ENCODE measurements at places on chromosomes 5 and 9.
A peak's percentile ranks its signal among the peaks of the same experiment; 100 is the strongest.

- no peak for DNase-seq
Measured at GRCh38 chr5:72007336-72008111, 99.8 kb upstream of the MAP1B start.

GRCh38 chr5:104456122-104456521 lies 893.5 kb upstream of the NUDT12 start:
- no peak for DNase-seq

DNA sequence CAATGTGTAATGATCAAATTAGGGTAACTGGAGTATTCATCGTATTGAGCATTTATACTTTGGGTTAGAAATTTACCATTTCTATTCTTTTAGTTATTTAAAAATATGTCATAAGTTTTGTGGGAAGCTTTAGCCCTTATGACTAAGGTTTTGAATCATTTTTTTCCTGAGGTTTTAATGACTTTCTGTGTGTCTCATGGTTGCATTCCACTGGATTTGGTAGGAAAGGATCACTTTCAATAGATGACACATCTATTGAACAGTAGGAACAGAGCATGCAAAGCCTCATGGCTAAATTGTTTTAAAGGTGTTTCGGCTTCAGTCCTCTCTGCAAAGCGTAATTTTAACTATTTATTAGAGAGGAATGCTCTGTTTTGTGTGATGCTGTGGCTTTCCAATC lies 512.4 kb upstream of the CHD1 start:
- no peak for DNase-seq

DNA sequence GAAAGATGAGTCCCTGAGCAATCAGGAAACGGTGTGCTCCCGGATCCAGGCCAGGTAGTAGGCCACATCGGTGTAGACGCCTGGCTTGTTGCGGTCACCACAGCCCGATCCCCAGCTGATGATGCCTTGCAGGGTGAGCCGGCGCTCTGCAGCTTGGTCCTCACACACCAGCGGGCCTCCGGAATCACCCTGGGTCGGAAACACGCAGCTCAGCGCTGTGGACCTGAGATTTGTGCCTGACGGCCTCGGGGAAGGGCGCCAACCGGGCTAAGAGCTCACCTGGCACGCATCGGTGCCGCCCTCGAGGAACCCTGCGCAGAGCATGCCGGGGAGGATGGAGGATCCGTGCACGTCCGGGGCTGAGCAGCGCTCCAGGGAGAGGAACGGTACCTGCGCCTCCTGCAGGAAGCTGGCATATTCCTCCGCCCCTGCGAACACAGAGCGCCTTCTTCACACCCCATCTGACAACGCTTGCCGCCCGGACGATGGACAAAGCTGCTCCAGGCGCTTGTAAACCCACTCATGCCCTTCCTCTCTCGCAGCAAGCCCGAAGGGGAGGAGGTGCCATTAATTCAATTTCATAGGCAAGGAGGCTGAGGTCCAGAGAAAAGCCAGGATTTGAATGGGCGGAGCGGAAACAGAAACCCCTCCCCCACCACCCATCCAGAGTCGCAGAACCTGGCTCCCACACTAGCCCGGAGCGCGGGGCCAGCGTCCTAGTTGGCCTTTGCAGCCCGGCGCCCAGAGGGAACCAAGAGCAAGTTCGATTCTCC lies 2.0 kb upstream of the PFN3 start:
- DNase-seq = peak; percentile 28

- DNase-seq = no peak
Measured at GRCh38 chr5:136063778-136064465, 35.1 kb downstream of the TGFBI start.

DNA sequence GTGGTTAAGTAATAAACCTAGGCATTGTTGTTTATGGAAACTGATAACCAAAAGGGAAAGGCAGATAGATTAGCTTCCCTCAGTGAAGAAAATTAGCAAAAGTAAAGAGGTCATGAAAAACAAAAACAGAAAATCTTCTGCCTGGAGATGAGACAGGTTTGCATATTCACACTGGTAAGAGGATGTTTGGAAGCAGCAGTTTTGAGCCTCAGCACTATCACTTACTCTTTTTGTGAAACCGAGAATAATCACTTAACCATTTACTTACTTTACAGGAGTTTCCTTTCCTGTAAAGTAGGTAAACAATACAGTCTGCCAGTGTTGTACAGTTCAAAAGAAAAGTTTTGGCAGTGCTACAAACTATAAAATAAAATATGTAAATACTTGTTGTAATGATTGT lies 35.5 kb upstream of the EMB start:
- DNase-seq = no peak

GRCh38 chr9:5531101-5531882 lies 21.0 kb downstream of the PDCD1LG2 start:
- no peak for DNase-seq

DNA sequence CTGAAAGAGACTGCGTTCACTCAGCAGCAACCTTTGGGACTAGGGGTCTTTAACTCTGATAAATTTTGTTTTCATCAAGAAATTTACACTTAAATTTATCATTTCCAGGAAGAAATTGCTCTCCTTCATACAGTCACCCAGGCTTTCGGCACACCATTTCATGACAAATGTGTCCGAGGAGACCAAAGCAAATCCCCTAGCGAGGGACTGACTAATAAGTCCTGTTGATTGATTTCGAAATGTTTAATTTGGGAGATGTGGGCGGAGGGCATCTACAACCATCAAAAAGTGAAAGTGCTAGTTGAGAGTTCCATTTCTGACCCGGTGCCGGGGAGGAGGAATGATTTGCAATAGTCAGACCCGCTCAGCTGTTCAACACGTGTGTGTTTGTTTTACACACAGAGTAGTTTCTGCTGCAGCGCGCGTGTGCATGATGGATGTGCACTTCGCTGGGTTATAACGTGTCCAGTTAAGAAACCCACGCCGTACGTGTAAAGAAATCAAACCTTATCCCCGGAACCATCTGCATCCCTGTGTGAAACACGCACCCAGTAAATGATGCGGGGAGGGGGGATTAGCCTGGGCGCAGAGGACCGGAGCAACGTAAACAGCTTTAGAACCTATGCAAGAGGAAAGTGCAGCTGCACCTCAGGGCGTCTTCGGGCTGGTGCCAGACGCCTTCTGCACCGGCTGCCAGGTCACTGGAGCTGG lies 845 bp upstream of the NR4A3 start:
- peak; percentile 38 for DNase-seq

DNA sequence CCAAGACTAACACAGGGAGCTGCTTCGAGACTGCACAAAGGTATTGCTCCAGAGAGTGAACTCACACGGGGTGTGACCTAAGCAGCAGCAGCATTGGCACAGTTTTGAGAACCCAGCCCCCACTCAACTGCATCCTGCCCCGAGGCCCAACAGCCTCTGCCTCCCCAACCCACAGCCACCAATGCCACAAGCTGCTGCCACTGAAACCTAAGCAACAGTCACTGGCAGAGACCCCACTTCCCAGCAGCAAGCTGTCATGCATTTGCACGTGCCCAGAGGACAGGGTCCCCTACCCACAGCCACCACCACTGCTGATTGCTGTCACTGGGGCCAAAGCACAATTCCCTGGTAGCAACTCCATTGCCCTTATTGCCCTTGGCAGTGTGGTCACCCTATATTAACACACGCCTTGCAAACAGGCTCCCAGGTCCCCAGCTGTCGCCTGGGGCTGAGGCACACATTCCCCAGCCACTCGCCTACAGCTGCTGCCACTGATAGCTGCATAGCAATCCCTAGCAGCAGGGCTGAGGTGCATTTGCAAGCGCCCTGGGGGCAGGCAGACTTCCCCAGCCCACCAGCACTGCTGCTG lies 141.0 kb downstream of the AGTPBP1 start:
- DNase-seq = no peak

GRCh38 chr5:96771395-96771794 lies 36.4 kb downstream of the ERAP1 start:
- no peak for DNase-seq

DNA sequence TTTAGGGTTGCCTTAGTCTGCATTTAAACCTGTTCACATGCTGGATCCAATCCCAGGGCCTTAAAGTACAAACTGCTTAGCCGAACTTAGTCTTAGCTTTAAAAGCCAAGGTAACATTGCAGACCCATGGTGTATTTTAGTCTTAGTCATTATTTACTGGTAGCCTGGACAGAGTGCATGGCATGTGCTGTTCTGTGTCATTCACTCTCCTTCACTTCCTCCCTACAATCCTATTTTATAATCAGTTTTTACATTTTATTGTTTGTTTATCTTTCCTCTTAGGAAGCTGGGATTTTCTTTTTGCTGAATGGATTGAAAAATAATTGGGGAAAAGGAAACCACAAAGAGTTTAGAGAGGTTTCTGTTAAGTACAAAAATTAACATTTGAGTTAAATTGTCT lies 29.4 kb upstream of the TAL2 start:
- no peak for DNase-seq

DNA sequence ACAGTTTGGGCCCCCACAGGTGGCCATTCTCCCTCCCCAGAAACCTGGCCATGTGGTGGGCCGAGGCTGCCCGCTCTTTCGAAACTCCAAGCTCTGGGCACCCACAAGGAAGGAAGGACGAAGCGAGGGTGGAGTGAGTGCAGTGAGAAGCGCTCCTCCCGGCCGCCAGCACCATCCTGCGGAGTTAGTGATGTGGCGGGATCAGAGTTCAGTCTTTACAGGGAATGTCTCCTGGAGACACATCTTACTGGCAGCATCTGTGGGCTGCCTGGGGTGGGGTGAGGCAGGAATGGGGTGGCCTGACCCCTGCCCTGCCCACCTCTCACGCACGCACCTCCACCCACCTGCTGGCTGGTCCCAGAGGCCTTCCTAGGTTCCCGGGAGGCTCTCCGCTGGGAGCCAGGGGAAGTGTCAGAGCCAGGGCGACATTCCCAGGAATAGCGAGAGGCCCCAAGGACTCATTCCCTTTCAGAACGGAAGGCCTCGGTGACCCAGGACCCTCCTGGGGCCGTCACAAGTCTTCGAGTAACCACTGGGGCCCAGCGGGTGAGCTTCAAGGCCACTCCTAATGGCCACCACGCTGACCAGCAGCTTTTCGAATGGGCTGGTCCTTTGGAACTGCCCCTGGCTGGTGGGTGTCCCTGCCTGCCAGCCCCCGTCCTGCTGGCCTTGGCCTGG lies 5.5 kb upstream of the RNU6ATAC start:
- no peak for DNase-seq

DNA sequence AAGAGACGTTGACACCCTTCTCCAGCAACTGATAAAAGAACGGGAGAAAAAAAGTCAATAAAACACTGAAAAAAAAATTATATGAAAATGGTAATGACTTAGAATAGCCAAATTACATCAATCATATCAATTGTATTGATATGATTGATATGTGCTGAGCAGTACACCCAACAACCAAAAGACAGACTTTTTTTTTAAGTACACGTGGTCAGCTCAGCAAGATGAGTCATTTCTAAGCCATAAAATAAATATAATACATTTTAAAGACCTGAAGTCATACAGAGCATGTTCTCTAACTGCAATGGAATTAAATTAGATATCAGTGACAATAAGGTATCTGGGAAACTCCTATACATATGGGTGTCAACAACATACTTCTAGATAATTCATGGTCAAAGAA lies 30.9 kb upstream of the OLFM1 start:
- no peak for DNase-seq

Measured in NCI-H1694 treated with DMSO at 0.1 percent for 48 hours (cell line).